ENCODE measurements at places on chromosomes 4 and X.

DNA sequence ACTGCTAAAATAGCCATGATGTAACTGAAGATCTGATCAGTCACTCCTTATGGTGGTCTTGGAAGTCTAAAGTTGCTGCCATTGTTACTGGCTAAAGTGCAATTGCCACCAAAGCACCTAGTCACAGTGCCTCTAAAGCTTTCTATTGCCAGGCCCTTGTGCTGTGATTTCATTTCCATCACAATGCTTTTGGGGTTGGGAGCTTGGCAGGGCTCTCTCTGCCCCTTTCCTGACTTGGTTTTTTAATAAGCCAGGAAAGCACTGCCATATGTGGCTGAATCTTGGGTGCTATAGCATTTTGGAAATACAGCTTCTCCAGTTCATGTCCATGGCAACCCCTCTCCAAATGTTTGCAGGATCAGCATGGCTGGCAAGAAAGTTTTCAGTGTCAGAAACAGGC lies 1712.4 kb upstream of the TENM3 start:
- DNase-seq: no peak

GRCh38 chr4:112173593-112174558 lies 28.6 kb downstream of the FAM241A start:
- DNase-seq: no peak

DNA sequence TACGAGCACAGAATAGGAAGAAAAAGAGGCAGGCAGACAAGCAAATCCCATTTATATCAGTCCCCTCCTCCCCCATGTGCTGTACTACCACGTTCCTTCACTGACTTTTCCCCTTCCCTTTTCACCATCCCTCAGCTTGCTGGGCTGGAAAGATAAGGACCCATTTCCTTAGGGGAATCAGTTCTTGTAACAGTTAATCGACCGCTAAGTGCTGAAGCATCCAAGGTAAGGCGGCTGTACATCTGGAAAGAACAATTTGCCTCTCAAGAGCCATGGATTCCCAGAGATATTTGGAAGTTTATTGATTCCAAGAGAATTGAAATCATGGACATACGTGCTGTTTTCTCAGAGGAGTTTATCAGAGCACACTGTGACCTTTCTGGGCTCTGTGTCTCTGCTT lies 1688.0 kb downstream of the STIM2 start:
- DNase-seq: no peak

GRCh38 chr4:73867783-73868182 lies 1.4 kb upstream of the CXCL1 start:
- DNase-seq: no peak

DNA sequence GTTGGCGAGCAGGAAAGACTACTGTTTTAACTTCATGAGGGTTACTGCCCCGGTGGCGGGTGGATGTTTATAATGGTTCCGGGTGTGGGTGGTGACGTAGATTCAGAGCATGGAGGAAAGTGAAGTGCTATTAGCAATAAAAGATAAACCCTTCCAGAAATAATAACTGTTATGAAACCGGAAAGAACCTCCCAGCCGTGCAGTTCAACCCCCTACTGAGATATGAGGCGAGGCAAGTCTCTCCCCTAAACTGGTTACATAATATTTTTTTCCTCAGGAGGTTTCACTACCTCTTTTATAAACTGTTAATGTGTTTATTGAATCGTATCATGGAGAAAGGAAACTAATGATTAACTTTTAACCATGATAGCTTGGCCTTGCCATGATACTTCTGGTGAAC lies 33.9 kb upstream of the STIM2 start:
- no peak for DNase-seq

GRCh38 chrX:47576021-47576898 lies 6.0 kb upstream of the TIMP1 start:
- no peak for DNase-seq

DNA sequence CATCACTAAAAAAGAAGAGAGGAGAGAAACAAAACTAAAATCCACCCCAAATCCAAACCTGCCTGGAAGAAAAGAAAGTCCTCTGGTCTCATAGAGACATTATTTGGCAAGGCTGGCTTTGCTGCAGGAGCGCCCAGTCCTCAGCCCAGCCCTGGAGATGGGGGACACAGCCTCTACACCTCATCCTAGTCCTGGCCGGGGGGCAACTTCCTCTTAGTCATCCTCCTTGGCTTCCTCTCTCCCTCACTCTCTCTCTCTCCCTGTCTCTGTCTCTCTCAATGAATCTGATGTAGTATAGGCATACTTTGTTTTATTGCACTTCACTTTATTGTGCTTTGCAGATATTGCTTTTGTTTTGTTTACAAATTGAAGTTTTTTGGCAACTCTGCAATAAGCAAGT lies 55.8 kb upstream of the MAGEB10 start:
- no peak for DNase-seq

DNA sequence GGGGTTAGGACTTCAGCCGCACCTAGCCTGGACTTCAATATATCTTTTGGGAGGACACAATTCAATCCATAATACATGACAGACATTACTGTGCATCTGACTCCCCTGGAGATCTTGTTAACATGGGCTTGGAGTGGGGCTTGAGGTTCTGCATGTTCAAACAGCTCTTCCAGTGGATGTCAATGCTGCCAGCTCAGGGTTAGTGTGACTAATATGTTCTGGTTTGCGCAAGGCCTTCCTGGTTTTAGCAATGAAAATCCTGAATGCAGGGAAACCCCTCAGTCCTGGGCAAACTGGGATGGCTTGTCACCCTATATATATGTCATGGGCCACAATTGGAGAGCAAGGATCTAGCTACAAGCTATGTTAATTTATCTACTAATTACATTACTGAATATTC lies 2.7 kb upstream of the TSPAN7 start:
- DNase-seq: no peak

DNA sequence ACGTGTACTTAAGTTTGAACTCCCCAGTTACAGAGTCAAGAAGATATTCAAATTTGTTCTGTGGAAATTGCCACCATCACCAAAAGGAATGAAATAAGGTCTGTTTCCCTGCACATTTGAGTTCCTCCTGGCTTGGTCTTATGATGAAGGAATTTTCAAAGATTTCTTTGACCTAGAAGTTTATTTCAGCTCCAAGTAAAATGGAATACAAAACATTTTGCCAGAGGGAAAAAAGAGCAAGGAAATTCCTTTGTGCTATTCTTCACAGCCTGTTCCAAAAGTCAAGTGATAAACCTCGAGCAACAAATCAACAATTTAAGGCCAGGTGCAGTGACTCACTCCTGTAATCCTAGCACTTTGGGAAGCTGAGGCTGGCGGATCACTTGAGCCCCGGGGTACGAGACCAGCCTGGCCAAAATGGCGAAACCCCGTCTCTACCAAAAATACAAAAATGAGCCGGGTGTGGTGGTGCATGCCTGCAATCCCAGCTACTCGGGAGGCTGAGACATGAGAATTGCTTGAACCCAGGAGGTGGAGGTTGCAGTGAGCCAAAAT lies 3.4 kb downstream of the NKRF start:
- DNase-seq: no peak

DNA sequence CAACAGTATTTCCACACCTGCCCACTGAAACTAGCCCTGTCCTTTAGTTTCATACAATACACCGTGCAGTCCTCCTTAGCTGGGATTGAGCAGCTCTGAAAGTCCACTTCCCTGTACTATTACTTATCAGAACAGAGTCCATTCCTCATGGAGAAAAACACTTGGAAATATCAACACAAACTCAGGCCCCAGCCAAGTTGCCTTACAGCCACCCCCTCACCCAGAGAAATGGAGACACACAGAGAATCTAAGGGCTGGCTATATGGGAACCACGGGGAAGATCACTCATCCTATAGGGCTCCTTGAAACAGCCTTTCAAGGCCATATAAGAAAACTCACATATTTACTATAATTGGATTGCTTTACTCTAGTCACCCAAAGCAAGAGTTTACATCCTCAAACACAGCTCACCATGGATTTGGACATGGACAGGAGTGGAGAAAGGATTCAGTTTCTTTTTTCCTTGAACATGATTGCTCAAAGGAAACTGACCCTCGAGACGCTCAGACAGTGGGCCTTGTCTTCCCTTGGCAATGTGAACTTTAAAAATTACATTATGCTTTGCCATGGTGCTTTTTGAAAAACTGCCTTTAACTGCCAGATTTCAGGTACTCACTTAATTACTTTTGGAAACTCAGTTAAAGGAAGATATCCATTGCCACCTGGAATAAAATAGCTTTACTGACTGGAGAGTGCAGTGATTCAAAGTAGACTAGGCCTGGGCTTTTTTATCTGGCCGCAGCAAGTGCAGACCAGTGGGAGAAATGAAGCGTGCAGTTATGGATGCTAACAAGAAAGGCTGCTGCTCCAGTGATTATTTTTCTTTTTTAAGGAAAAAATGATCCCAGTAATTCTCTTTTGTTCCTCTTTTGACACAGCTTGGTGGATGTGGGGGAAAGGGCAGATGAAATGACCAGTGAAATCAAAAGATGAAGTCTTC lies 1.6 kb downstream of the SCARB2 start:
- DNase-seq: no peak
